ENCODE measurements at places on chromosomes 1 and 21. TPM values are rescaled to one million over a fixed set of nuclear protein-coding genes. Genes with fewer than 3 reads are reported as not detected.

The PLA2G2C gene
- total RNA-seq = not detected

The CFHR3 gene
- total RNA-seq = 0.72 TPM

- DNase-seq = no peak
Observed at GRCh38 chr1:3942416-3943122, 42.5 kb upstream of the C1orf174 start.

DNA sequence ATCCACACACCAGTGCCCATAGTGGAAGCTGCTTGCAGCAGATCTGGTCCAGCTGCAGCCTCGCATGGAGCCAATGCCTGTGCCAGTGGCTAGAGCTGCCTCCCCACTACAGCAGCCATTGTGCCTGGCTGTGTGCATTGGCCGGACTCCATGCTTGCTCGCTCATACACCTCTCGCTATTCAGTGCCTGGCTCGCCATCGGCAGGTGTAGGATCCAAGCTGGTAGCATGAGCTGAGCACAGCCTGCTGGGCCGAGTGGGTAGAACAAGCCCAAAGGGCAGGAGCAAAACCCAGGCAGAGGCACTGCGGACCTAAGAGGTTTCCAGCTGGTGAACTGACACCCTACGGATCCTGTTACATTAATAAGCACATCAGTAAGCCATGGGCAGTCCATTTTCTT, 1184.1 kb downstream of the AMY1C start:
- no peak for DNase-seq

DNA sequence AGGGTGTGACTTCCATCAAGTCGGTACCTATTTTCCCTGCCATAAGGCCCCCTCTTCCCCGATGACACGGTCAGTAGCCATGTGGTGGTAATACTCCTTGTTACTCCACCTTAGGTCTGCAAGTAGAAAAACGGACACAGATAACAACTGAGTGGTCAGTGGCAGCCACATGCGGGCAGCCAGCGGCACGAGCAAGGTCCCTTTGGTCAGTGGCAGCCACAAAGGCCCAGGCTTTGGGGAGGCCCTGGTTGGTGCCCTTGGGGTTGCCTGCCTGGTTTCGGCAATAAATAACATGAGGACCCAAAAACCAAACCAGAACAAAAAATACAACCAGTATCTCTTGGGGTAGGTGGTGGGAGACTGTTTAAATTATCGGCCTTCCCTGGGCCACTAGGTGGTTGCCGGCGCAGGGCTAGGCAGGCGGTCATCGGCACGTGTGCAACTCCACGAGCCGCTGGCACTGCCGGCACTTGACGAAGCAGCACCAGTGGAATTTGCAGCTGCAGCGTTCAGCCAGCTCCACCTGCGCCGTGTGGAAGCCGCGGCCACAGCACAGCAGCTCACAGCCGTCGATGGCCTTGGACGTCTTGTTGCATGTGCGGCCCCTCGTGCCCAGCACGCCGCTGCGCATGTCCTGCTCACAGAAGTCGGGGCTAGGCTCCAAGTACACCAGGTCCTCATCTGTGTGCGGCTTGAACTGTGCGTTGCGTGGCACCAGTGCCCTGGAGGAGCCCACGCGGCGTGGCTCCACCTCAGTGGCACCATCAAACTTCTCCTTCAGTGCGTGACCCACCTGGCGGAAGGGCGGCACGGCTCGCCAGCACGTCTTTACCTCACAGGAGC, 23.1 kb downstream of the WNT4 start:
- DNase-seq = no peak

GRCh38 chr1:75085931-75086330, 48.3 kb upstream of the LHX8 start:
- DNase-seq = no peak

GRCh38 chr1:71737768-71738167, 544.6 kb downstream of the NEGR1 start:
- no peak for DNase-seq

DNA sequence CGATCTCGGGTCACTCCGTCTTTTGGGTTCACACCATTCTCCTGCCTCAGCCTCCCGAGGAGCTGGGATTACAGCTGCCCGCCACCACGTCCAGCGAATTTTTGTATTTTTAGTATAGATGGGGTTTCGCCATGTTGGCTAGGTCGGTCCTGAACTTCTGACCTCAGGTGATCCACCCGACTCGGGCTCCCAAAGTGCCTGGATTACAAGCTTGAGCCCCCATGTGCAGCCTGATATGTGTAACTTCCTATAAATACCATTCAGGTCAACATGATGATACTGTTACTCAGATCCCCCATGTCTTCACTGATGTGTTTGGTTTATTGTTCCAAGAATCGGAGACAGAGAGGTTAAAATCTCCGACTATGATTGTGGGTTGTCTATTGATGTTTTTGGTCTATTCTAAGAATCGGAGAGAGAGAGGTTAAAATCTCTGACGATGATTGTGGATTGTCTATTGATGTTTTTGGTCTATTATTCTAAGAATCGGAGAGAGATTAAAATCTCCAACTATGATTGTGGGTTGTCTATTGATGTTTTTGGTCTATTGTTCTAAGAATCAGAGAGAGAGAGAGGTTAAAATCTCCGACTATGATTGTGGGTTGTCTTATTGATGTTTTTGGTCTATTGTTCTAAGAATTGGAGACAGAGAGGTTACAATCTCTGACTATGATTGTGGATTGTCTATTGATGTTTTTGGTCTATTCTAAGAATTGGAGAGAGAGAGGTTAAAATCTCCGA, 17.0 kb downstream of the C1orf159 start:
- no peak for DNase-seq

All from spinal cord (tissue), 10 donors.